Suprapubic skin (tissue), 4 donors: ENCODE measurements at places on chromosomes 2 and 18.
A peak's percentile ranks its signal among the peaks of the same experiment; 100 is the strongest.

DNA sequence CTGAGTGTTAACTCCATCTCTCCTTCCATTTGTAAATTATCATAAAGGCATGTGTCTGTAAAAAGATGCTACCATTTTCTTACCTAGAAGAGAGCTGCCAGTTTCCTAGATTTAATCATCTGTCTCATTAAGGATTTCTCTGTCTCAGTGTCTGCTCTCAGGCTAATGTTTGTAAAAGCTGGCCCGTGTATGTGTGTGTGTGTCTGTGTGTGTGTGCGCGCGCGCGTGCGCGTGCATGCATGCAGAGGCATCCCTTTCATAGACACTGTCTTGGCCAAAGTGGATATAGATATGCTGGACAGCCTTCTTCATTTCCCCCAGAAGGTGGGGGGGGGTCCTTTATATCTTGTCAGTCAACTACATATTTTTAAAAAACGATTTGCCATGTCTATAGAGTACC is 18.9 kb downstream of the MGAT5 start:
- no peak for DNase-seq

GRCh38 chr2:66431846-66432587 is 2.9 kb upstream of the MEIS1 start:
- no peak for DNase-seq

- DNase-seq: no peak
Observed at GRCh38 chr18:78213361-78213994, 766.1 kb upstream of the SALL3 start.

DNA sequence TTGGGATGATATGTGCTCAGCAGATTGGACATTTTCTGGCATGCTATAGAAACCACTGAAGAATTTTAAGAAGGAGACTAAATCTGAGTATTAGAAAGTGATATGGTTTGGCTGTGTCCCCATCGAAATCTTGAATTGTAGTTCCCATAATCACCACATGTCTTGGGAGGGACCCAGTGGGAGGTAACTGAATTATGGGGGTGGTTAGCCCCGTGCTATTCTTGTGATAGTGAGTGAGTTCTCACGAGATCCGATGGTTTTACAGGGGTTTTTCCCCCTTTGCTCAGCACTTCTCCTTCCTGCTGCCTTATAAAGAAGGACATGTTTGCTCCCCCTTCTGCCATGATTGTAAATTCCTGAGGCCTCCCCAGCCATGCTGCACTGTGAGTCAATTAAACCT is 535.9 kb upstream of the VRK2 start:
- no peak for DNase-seq

GRCh38 chr2:181025004-181025403 is 44.6 kb downstream of the UBE2E3 start:
- DNase-seq: no peak

DNA sequence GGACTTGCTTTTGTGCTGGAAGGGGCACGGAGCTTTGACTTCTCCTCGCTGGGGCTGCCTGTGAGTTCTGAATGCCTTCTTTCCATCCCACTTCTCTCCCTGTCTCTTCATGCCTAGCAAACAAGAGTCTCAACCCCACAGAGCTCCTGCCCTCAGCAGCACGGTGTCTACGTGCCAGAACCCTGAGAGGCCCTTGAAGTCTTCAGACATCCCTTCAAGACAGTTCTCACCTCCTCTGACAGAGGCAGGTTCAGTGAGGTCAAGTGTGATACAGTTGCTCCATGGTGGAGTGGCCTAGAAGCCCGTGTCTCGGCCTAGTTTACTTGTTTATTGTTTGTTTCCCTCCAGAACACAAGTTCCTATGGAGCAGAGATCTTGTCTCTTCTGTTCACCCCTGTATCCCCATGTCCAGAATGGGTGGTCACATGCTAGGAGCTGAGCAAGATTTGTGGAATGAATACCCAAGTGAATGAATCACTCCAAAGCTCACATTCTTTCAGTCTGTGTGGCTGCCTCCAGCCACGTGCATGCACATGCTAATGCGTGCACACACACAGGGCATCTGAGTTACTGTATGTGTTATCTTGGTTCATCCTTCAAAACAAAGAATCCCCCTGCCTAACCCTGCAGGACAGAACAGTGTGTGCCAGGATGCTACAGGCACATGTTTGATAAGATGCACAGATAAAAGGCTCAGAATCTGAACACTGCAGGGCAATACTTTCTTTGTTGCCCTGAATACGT is 391.6 kb downstream of the NBAS start:
- DNase-seq: no peak

GRCh38 chr2:136381722-136382633 is 264.0 kb upstream of the CXCR4 start:
- no peak for DNase-seq

DNA sequence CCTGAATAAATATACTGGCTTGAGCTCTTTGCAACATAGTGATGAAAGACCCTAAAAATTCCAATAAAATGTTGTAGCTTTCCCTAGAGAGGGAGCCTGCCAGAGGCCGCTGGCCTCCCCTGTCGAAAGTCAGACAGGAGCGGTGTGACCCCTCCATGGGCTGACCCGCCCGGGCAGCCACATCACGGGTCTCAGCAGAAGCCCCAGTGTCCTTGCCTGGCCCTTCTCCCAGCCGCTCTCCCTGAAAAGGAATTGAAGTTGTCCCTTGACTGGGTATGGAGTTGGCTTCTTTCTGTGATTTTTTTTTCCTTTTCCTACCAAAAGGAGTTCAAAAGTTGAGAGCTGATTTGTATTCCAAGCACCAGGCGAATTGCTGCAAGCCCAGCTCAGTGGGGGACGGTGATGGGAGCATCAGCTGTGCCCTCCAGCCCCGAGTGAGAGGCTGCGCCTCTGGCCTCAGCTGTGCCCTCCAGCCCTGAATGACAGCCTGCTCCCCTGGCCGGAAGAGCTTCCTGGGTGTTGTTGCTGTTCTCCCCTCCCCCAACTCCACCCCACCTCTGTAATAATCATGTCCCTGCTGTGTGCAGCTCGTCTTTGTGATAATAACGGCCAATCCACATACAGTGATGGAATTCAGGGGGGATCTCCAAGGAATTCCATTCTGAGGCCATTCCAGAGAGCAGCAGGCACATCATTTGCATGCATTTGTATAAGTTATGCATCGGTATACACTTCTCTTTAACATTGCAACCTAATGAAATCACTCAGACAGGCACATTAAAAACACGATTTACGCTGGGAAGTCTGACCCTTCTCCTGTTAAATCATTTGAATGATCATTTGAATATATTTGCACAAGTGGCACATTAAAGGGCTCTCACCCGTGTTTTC is 501.0 kb downstream of the EIPR1 start:
- no peak for DNase-seq

- no peak for DNase-seq
Observed at GRCh38 chr18:7940379-7940778, 373.3 kb downstream of the PTPRM start.

- DNase-seq: peak; percentile 90
Observed at GRCh38 chr2:238868616-238869292, 20.9 kb downstream of the TWIST2 start.

DNA sequence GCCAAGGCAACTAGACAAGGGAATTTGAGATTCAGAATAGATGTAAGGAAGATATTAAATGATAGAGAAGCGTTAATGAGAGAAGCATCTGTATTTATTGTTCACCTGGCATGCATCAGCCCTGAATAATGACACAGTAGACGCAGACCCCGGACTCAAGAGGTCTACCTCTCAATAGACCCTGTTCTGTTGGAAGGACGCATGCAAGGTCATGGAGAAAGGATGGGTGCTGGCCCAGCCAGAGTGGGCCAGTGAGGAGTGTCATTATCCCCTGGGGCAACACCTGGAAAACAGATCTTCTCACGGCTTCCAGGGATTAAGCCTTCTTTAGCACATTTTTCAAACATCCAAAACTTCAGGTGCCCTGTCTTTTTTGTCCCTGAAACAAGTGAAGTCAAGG is 461.0 kb downstream of the EIPR1 start:
- no peak for DNase-seq

DNA sequence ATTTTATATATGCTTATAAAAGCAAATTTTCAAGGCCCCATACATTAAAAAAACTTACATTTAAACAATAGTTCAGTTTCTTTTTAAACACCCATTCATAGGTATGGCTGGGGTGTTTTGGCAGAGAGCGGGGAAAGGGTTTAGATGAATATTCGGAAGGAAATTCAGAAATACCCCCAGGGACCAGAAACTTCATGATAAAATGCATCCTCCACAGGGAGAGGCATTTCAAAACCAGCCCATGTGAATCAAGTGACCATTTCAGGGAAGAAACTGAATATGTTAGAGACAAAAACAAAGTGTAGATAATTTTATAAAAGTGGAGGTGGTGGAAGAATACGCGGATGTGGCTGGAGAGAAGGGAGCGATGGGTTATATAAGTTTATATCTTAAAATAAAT is 327.1 kb downstream of the TGIF1 start:
- DNase-seq: no peak

DNA sequence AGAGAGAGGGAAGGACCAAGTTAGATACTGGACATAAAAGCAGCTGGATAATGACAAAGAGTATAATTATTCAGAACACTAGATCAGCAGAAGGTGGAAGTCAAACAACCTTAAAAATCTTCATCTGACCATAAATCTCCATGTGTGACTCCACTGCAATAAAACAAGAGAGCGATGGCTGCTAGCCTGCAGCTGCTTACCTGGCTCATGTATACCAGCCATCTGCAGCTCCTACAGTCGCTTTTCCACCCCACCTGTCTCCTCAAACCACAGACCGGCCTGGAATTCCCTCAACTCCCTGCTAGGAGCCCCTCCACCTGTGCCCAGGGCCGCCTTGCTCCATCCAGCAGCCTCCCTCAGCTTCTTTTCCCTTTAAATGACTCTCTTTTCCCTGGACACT is 64.5 kb downstream of the SLC4A5 start:
- DNase-seq: no peak

DNA sequence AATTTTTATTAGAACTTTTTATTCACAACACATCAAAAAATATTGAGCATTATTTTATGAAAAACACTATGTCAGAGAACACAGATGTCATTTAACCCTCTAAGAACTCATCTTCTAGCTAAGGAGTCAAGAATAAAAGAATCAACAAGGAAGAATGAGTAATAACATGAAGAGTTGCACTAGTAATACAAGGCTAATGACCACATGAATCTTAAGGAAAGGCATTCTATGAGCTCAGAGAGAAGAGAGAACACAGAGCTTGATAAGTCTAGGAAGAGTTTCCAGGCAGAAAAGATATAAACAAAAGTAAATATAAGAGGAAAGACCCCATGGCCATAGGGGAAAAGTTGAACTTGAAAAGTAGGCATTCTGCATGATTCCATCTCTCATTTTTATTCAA is 166.5 kb downstream of the MAIP1 start:
- no peak for DNase-seq

GRCh38 chr18:34859496-34859895 is 149.4 kb downstream of the DTNA start:
- DNase-seq: no peak

- no peak for DNase-seq
Observed at GRCh38 chr2:117818921-117819320, 4.4 kb downstream of the DDX18 start.

DNA sequence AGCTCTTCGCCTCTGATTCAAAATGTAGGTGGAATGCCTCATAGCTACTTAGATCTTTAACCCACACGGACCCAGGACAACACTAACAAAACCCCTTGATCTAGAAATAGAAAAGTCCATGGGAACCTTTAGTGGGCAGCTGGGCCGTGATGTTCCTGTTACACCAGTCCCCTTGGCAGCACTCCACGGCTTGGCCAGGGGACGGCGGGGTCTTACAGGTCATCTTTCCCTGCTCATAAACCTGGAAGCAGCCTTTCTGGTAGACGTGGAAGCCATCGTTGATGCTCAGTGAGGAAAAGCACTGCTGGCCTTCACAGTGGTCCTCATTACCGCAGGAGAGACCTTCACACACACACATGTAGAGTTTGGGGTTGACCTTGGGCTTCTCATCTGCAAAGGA is 95.9 kb downstream of the ACVR1 start:
- DNase-seq: no peak

GRCh38 chr18:26806224-26806623 is 59.3 kb downstream of the AQP4 start:
- DNase-seq: no peak

GRCh38 chr18:63511285-63511684 is 30.9 kb upstream of the SERPINB12 start:
- no peak for DNase-seq

- DNase-seq: no peak
Observed at GRCh38 chr18:332721-333510, 65.1 kb upstream of the THOC1 start.

GRCh38 chr18:23401400-23402347 is 51.4 kb upstream of the RIOK3 start:
- no peak for DNase-seq

DNA sequence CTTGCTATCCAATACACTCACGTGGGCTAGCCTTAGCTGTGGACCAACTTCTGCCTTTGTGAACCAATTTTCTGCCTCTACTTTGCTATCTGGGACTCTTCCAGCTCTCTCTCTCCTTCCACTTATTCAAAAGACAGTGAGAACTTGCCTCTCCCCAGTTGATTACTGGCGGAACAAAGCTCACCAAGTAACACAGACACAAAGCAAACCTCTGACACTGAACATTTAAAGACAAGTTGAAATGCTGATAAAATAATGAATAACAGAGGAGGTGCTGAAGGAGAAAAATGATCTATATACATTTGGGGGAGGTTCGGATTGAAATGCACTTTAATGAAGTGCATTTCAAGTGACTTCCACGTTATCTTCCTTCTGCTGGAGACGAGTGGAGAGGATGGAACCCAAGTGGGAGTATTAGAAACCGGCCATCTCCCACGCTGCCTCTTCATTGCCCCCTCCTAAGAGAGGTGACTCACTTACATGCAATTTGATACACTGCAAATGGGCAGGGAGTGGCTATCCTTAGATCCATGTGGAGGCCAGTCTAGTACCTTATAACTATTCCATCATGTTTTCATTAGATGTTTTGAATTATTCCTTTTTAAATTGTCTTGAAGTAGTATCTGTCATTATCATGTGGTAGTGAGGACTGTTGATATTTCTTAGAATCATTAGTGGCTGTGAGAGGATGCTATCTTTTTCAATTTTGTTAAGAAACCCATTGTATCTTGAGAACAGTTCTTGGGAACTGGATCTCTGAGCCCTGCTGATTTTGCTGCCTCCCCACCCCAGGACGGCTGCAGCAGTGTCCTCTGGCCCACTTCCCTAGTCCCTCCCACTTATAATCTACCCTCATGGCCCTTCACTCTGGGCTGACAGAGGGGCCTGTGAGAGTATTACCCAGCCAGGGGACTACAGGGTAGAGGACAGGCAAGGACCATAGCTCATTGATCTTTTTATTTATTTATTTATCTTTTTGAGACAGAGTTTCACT is 6.0 kb upstream of the GLI2 start:
- DNase-seq: peak; percentile 26

GRCh38 chr2:101874069-101874468 is 117.7 kb upstream of the IL1R2 start:
- DNase-seq: no peak

GRCh38 chr2:208783184-208783583 is 376.6 kb downstream of the PTH2R start:
- DNase-seq: no peak
